ENCODE measurements at places on chromosomes 5 and 9. TPM values are rescaled to one million over a fixed set of nuclear protein-coding genes. Genes with fewer than 3 reads are reported as not detected.

DNA sequence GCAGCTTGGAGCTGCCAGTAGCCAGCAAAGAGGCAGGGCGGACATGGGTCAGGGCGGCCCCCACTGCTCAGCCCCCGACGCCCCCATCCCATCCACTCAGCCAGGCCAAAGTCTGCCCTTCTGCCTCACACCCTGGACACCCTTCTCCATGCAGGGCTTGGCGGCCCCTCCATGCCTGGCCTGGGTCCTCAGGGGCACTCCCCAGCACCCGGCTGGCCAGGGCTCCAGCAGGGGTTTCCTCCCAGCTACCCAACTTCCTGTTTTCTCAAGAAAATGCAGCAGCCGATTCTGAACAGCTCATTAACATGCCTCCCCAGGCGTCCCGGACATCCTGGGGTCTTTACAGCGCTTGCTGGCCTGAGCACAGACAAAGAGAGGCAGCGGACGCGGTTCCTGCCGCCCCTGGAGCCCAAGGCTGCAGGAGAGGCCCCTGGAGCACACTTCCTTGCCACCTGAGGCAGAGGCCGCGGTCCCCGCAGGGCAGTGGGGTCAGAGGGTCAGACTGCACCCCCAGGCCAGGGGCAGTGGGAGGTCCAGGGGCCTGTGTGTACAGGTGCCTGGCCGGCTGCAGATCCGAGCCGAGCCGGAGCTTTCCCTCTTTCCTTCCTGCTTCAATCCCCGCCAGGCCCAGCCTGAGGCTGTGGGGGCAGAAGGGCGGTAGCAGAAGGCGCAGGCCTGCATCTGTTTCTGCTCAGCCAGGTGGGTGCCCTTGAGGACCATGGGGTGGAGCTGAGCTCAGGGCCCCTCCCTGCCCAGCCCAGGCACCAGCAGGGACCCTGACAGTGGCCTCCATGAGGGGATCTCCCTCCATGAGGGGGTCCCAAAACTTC, 18.7 kb upstream of the NRARP start:
- no peak for DNase-seq

Gene GPR150
- not detected for polyA plus RNA-seq

DNA sequence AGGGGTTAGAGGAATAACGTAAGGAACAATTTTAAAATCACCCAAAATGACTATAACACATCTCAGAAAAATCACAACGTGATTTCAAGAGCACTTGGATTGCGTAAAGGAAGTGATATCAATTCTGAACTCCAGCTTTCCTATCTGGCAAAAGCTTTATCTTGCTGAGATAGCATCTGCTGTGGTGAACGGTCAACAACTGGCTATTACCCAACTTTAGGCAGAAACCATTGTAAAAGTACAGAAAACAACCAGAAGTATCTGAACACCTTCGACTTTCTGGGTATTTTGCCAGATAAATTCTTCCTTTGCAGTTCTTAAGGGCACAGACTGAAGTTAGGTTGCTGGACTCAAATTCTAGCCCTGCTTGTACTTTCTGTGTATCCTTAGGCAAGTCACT, 9.2 kb downstream of the ABLIM3 start:
- no peak for DNase-seq

Gene ZNF454
- 7.0 TPM for polyA plus RNA-seq

GRCh38 chr5:31626156-31626555, 12.8 kb upstream of the PDZD2 start:
- DNase-seq, result no peak

DNA sequence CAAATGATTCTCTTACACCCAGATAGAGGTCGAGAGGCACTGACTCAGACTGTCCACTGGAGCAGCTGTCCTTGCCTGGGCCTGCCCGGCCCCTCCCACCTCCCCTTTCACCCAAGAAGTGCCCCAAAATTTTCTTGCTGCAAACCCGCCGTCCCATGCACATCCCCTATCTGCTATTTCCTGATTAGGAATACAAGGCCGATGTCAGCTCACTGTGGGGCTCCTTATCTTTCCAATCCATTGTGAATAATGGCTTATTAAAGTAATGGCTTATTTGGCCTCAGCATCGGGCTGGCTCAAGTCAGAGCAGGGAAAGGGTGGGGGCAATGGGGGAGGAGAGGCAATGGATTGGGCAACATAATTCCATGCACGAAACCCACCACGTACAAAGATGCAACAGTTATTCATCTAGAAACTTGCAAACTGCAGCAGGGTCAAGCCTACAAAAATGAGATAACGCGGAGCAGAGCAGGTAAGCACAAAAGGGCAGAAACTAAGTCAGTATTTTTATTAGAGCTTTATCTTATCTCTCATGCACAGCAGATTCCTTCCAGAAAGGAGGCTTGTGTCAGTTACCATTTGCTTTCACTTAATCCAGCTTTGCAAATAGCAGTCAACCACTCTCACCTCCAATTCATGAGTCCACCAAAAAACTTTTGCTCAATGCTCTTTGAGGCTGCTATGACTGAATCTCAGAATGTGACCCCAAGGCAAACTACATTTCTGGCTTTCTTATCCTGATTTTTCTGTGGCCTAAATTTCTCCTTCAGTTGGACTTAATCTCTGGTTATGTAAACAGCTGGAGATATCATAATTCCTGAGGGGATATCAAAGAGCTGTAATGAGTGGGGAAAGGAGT, 138.2 kb upstream of the OSMR start:
- no peak for DNase-seq

- no peak for DNase-seq
Observed at GRCh38 chr9:92183449-92183848, 68.2 kb upstream of the SPTLC1 start.

DNA sequence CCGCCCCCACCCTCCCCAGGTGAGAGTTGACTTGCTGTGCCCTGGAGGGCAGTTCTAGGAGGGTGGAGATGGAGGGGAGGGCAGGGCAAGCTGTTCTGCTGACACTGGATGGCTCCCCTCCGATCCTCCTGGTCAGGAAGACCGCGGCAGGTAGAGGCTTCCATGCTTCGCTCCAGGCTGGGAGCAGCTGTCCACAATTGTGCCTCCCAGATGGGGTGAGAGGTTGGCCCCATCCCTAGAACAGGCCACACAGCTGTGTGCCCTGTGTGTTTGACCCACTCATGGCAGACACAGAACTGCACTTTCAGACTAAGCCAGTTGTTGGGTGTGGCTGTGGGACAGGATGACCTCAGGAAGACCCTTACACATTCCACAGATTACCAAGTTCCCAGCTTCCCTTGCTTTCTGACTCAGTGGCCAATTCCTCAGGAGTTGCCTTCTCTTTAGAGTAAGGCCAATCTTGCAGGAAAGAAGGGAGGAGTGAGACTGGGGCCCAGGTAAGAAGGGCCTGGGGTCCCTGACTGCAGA, 72.1 kb upstream of the HSPA9 start:
- no peak for DNase-seq

Gene EFCAB9
- polyA plus RNA-seq, result not detected

Gene OR1Q1
- polyA plus RNA-seq, result not detected

Gene GCNT4
- 12.6 TPM for polyA plus RNA-seq

Gene PLAC8L1
- 1.0 TPM for polyA plus RNA-seq

DNA sequence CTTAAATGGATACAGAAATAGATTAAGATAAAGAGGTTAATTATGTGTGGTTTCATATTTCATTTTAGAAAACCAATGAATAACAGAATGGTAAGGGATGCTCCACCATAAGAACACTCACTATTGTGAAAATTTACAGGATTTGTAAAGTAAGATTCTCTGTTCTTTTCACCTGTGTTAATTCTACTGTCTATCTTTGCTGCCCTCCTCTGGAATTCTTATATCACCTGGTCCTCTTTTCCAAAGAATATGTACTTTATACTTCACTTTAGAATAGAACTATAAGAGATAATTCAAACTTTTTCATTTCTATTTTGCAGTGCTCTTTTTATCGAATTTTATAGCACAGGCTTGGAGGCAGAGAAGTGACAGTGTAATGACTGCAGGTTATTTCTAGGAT, 213.4 kb downstream of the LURAP1L start:
- no peak for DNase-seq

DNA sequence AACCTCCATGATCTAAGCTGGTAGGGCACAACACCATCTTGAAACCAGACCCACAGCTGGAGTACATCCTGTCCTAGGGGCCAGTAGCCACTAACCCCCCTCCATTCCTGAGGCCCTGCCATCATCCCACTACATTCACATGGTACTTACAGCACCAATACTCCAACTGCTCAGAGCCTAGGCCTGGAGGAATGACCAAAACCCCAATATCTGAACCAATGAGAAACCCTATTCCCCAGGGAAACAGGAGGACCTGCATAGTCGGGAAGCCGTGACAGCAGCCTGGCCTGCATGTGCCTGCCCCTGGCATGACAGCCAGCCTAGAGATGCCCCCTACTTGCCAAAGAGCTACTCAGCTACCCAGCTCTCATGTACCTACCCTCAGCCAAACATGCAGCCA, 65.4 kb upstream of the DMRT1 start:
- no peak for DNase-seq

Gene TMEM252
- 11.1 TPM for polyA plus RNA-seq

DNA sequence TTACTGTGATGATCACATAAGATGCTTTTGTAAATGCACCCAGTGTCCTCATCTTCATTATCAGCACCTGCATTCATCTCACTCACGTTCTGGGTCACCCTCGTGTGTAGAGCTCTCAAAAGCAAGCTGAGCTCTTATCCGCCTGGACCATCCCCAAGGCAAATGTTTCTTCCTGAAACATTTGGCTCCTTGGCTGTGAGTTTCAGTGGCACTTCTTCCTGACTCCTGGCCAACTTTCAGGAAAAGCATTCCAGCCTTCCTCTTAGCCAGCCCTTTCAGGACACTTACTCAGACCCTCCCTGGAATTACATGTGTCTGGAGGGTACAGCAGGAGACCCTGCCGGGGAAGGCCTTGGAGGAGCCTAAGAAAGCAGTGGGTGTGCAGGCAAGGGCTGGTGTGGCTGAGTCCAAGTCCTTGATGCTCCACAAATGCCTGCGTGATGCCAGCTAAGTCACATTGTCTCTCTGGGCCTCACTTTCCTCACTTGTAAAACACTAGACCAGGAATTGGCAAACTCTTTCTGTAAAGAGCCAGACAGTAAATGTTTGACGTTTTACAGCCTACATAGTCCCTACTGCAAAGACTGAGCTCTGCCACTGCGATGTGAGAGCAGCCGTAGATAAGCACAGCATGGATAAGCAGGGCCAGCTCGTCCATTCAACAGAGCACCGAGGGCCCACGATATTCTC, 72.1 kb downstream of the PDE6A start:
- no peak for DNase-seq

Gene PCDHA9
- 0.04 TPM for polyA plus RNA-seq

Gene C5orf46
- not detected for polyA plus RNA-seq

Gene DNAI1
- 1.4 TPM for polyA plus RNA-seq

GRCh38 chr9:120845255-120845654, 2.5 kb upstream of the PSMD5 start:
- DNase-seq, result no peak

Gene PRELID2
- polyA plus RNA-seq, result 10.4 TPM

- DNase-seq, result no peak
Observed at GRCh38 chr9:134007150-134007549, 15.0 kb upstream of the VAV2 start.

GRCh38 chr9:22131817-22132216, 122.7 kb upstream of the CDKN2B start:
- no peak for DNase-seq

DNA sequence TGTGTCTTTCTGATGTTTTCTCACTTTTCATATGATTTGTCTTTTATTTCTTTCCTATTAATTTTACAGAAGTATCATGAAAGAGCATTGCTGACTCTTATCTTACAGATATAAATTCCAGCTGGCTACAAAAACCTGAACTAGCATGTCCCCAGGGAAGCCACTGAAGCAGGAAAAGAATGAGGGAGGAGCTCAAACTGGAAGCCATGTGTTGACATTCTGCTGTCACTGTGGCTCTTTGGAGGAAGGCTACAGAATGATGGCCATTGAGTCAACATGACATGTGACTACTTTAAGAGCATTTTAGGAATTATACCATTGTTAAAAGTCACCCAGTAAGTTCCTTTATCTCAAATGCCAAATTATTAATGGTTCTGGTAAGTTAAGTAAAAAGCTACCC, 638.3 kb upstream of the DMAC1 start:
- no peak for DNase-seq

- no peak for DNase-seq
Observed at GRCh38 chr9:4555236-4555635, 65.0 kb downstream of the SLC1A1 start.

GRCh38 chr5:122963305-122963704, 73.2 kb downstream of the PPIC start:
- DNase-seq, result no peak

DNA sequence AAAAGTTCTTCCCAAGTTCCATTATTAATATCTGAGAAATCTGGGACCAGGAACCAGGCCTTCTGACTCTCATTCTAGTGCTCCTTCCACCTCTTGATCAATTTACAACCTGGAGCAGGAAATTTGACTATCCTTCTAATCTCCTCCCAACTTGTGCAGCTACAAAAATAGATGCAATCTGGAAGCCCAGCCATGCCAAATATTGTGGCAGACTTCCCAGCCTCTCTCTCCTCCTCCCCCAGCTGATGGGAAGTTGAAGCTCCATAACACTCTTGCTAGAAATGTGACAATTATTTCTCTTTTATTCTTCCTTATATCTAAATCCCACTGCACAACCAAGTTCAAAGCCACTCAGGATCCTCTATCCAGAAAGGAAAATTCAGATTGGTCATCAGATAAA, 252.1 kb downstream of the SEC61B start:
- no peak for DNase-seq

DNA sequence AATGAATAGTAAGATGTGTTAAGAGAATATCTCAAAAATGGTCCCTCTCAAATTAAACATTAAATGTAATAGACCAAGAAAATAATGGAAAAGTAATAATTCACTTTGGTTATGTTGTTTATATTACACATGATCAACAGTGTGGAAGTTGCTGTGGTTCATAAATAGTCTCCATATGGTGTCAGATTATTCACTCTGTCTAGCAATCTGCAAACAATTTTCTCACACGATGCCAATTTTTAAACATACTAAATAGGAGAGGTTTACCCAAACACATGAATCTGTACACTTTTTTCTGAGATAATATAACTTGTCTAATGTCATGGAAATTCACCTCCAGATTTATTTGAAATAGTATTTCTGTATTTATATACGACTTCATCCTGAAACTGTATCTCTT, 217.4 kb upstream of the FBXL7 start:
- DNase-seq, result no peak

- no peak for DNase-seq
Observed at GRCh38 chr9:8616414-8616813, 816.8 kb upstream of the DMAC1 start.

GRCh38 chr9:752681-753200, 88.8 kb upstream of the DMRT1 start:
- no peak for DNase-seq

- DNase-seq, result no peak
Observed at GRCh38 chr5:10248378-10249260, 1.1 kb downstream of the ATPSCKMT start.

GRCh38 chr9:129720181-129720864, 32.5 kb downstream of the PTGES start:
- no peak for DNase-seq

- DNase-seq, result no peak
Observed at GRCh38 chr5:132854301-132854700, 12.0 kb downstream of the GDF9 start.

Data from renal cortex interstitium (tissue), 15 donors.